M059J (cell line): ENCODE measurements at places on chromosomes 7 and 10. TPM values are rescaled to one million over a fixed set of nuclear protein-coding genes. Genes with fewer than 3 reads are reported as not detected.
A peak's percentile ranks its signal among the peaks of the same experiment; 100 is the strongest.

DNA sequence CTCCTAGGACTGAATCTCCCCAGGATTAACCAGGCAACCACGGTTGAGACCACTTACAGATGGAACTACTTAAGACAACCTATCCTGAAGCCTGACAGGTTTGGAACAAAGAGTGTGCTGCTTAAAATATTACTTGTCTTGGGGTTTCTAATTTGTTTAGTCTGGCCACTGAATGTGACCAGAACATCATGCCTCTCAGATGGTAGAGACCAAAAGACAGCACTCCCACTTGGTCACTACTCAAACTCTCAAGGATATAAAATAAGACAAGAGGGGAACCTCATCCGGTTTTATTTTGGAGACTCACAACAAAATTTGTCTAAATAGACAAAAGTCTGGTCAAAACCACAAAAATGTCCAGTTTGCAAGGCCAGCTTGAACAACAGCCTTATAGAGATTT is 15.3 kb downstream of the MRPL32 start:
- no peak for DNase-seq

GRCh38 chr10:80261316-80262030 is 28.0 kb downstream of the MAT1A start:
- no peak for DNase-seq

- peak; percentile 70 for DNase-seq
Observed at GRCh38 chr7:55308186-55308929, 56.8 kb upstream of the LANCL2 start.

- DNase-seq, result no peak
Observed at GRCh38 chr7:26345202-26345601, 53.5 kb downstream of the SNX10 start.

TMEM196 gene
- total RNA-seq, result not detected in 2 replicates
